ENCODE measurements at places on chromosomes 2 and 18.

DNA sequence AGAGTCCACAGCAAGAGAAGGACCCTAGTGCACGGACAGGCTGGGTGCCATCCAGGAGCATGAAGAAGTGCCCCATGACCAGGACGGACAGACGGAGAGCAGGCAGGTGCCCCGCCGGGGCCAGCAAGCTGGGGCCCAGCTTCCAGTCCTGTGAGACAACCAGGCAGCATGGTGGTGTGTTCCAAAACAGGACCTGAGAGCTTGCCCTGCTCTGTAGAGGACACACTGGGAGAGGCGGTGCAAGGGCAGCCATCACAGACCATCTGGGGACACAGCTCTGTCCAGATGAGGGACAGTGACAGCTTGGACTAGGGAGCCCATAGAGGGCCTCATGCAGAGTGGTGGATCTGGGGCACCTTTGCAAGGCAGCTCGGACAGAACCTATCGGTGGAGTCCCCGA is 279.8 kb downstream of the EIPR1 start:
- no peak for DNase-seq

DNA sequence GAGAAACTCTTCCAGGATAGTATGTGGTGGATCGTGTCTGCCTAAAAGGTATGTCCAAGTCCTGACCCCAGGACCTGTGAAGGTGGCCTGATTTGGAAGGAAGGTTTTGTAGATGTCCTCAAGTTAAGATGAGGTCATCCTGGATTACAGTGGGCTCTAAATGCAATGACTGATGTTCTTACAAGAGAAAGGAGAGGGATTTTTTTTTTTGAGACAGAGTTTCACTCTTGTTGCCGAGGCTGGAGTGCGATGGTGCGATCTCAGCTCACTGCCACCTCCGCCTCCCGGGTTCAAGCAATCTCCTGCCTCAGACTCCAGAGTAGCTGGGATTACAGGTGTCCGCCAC is 19.9 kb downstream of the MBP start:
- DNase-seq, result no peak

- DNase-seq, result no peak
Observed at GRCh38 chr2:206023183-206023582, 62.8 kb downstream of the INO80D start.

DNA sequence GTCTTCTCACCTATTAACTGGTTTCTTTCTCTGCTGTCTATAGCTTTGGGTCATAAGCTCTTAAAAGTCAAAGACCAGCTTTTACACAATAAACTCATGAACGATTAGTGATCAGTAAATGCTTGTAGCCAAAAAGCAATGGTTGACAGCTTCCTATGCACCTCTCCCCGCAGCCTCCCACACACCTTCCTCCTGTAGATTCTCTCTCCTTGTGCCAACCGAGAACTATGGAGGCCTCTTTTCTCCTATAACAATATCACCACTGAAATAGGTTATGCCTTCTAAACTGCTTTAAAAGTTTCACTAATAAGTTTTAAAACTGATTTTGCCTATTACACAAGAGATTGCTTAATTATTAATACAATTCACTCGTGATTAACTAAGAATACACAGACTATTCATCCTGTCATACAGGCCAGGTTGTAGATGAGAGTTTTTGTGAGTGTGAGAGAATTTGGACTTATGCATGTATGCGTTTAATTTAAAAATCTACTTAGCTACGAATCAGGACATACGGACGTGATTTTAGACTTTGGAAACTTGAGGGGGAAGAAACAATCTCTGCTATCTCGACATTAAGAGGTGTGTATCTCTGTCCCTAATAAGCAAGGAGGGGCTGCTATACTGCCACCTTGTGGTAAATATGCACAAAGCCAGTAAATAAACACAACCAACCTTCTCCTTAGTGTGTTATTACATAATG is 229.1 kb upstream of the RBBP8 start:
- DNase-seq, result no peak

- DNase-seq, result no peak
Observed at GRCh38 chr2:17620841-17621240, 80.3 kb downstream of the VSNL1 start.

DNA sequence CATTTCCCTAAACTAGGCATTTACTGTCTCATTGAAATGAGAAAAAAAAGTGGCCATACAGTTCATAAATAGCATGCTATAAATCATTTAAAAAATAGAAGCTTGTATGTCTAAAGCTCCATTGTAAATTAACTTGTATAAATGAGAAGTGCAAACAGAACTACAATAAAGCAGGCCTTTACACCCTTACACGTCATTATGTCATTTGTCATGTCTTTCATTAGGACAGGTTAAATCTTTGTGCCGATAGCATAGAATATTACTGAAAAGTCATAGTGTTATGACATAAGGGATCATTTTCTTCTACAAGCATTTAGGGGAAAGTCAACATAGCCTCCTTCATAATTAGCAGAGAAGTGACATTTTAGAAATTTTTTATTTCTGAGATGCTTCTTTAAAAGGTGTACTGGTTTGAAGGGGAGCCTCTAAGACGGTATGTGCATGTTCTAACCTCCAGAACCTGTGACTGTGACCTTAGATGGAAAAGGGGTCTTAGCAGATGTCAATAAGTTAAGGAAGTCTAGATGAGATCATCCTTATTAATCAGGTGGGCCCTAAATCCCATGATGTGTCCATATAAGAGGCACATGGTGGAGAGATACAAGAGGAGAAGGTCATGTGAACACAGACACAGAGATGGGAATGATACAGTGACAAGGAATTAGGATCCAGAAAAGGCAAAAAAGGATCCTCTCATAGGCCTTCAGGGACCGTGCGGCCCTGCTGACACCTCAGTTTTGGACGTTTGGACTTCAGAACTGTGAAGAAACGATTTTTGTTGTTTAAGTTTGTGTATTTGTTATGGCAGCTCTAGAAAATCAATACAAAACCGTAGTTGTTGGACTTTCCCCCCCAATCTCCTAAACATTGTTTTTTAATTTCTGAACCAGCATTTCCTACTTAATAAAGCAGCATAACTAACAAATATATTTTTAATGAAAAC is 863.7 kb downstream of the MBD2 start:
- no peak for DNase-seq

- DNase-seq, result no peak
Observed at GRCh38 chr18:55403421-55403949, 184.5 kb downstream of the TCF4 start.

DNA sequence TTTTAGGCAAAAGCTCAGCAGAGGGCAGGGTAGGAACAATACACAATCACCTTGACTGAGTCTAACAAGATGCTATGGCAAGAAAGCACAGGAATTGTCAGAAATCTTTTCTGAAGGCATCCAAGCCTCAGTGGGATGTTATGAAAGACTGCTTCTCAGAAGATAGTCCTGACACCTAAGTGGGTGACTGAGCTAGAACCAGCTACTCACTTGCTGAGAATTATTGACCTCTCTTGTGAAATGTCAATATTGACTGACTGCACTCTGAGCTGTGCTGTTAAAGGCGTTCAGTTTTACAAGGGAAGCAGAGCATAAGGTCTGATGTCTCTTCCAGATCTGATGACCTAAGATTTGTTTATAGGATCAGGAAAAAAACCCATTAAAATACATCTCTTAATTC is 46.1 kb downstream of the TACR1 start:
- DNase-seq, result no peak

DNA sequence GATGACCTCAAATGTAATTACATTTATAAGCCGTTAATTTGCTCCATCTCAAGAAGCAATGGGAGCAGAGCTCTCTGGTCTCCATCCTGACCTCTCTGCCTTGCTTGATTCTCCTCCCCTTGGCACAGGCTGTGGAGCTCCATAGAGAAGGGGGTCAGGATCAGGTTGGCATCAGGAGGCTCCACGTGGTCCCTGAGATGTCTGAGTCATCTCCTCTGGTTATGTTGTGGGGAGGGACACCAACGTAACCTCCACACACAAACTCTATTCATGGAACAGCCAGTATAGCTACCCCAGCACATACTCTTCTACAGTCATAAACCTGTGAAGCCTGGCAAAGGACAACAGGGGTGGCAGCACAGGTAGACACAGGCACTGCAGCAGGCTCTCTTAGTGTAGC is 29.0 kb downstream of the TRABD2A start:
- DNase-seq, result no peak

GRCh38 chr2:199911052-199911876 is at the start of gene C2orf69:
TSS of gene C2orf69 (plus strand) at chr2:199911293. CDS start at chr2:199911439, 146 bp downstream.
- peak; percentile 58 for DNase-seq

- DNase-seq, result no peak
Observed at GRCh38 chr2:79915455-79915854, 389.1 kb downstream of the LRRTM1 start.

- no peak for DNase-seq
Observed at GRCh38 chr2:204535356-204535755, 9.9 kb upstream of the PARD3B start.

DNA sequence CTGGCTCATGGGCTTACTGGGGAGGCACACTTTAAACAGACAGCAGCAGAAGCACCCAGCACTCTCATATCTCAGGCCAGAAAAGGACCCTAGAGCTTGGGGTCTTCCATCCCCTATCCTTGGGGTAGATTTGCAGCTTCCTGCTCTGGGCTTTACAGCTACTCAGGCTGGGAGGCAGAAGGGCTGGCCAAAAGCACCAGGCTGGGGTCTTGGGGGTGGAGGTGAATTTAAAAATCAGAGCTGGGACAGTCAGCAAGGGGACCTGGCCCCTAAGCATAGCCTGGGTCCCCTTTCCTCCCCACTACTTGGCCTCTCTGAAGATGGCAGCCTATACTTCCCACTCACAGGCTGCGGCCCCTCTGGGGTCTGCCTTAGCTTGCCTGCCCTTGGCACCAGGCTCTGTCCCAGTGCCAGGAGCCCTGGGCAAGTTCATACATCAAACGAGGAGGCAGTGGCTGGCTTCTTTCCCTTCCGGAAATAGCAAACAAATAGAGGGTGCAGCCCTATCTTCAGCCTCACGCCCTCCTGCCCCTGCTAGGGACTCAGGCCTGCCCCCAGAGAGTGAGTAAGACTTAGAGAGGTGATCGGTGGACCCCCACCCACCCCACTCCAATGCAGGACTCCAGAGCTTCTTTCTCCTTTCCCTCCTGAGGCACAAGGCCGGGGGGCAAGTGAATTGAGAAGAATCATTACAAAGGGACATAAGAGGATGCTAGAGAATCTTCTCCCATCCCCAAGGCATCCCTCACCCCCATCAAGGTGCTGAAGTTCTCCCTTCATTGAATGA is 26.0 kb upstream of the TNS1 start:
- DNase-seq, result no peak

GRCh38 chr2:59776726-59777008 is 776.8 kb downstream of the BCL11A start:
- no peak for DNase-seq

GRCh38 chr2:109447251-109447661 is 166.5 kb downstream of the SEPTIN10 start:
- peak; percentile 44 for DNase-seq

DNA sequence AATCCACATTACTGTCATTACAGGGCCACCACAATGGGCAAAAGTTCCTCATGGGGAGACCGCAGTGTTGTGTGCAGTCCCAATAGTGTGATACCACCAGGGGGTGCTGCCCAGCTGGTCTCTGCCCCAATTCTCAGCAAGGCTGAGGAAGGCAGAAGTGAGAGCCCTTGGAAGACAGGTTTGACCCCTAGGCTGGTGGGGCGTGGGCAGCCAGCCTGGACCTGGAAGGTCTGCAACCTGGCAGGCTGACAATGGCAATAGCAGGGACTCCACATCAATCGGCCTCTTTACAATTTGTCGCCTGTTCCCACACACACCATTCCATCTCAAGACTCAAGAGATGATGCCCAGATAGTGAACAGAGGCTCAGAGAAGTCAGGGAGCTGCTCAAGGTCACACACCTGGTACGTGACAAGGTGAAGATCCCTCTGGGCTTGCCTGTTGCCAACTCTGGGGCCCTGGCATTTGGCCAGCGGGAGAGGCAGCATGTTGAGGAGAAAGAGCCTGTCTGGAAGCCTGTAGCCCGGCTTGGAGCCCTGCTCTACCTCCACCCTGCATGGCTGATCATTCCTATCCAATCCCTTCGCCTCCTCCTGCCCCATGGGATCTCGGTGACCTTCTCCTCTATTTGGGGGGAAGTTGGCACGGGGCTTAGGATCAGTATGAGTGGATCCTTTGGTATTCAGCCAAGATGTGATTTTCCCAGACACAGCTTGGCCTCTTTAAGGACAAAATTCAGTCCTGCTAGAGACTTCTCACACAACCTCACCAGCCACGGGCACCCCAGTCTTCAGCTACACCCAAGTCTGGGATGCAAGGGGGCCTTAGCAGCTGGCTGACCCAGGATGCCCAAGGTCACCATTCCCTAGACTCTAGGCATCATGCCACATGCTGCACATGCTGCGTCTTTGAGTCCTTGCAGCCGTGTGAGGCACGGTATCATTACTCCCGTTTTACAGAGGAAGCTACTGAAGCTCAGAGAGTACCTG is 2.9 kb upstream of the ATOH8 start:
- DNase-seq, result no peak

GRCh38 chr2:228224410-228224809 is 42.9 kb upstream of the SPHKAP start:
- DNase-seq, result no peak

- DNase-seq, result no peak
Observed at GRCh38 chr2:183678908-183679307, 554.7 kb downstream of the NUP35 start.

GRCh38 chr2:70688427-70688826 is 79.6 kb downstream of the ADD2 start:
- DNase-seq, result no peak

- no peak for DNase-seq
Observed at GRCh38 chr2:72983500-72984161, 66.3 kb downstream of the EMX1 start.

DNA sequence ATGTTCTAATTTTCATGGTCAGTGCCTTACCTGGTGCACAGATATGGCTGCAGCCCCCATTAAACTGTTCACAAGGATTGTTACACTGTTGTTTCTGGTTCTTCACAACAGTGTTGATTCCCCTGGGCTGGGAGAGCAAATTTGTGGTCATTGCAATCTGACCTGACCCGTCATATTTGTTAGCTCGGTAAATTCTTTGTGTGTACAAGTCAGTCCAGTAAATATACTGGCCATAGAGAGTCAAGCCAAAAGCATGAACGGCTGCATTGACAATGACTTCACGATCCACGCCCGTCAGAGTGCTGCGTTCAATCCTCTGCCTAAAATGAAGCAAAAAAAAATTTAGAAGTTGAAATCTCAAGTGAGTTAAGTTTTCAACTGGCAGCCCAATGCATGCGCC is 134.6 kb downstream of the DHRS9 start:
- no peak for DNase-seq

DNA sequence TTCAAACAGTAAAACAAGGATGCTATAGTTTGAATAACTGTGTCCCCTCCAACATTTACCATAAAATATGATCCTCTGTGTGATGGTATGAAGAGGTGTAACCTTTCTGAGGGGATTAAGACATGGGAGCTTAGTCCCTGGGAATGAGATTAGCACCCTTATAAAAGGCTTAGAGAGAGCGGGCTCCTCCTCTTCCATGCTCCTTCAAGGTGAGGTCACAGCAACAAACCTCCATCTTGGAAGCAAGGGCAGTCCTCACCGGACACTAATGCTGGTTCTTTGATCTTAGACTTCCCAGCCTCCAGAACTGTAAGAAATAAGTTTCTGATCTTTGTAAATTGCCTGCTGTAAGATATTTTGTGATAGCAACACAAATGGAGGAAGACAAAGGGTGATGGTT is 700.3 kb downstream of the TMEM182 start:
- no peak for DNase-seq

GRCh38 chr2:146776596-146776995 is 1068.2 kb upstream of the ACVR2A start:
- DNase-seq, result no peak

- no peak for DNase-seq
Observed at GRCh38 chr18:12088096-12088495, 5.5 kb upstream of the ANKRD62 start.

All from D721Med (cell line).